ENCODE measurements at places on chromosomes 12 and 14.

- no peak for DNase-seq
Observed at GRCh38 chr12:106580671-106581508, 1.9 kb upstream of the RFX4 start.

- no peak for DNase-seq
Observed at GRCh38 chr12:5447320-5447719, 15.4 kb downstream of the NTF3 start.

DNA sequence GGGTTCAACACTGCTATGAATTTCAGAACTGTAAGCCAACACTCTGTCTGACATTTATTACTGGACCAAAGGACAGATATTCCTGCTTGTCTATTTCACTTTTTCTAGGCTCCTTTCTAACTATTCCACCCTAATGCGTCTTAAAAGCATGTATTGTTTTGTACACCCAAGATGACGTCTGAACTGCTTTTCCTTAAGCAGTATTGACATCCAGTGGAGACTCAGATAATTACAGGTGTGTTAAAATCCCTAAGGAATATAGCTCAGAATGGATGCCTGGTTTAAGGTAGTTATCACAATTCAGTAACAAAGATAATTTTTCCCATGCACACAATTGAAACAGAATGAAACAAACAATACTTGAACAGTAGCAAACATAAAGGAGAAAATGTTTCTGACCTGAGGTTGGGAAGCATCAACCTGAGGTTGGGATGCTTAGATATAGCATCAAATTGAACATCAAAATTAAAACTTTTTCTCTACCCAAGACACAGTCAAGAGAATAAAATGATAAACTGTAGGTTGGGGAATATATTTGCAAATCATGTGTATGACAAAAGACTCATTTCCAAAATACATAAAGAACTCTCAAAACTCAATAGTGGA, 93.7 kb upstream of the PTPRR start:
- DNase-seq: no peak

DNA sequence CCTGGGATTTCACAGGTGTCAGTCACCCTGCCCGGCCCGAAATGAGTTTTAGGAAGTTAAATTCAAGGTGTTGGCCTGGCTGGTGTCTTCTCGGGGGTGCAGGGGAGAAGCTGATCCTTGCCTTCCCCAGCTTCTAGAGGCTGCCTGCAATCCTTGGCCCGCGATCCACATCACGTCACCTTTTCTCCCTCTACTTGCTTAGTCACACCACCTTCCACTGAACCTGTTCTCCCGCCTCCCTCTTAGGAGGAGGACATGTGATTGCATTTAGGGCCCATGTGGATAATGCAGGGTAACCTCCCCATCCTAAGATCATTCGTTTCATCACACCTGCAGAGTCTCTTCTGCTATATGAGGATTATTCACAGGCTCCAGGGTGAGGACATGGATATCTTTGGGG, 25.4 kb upstream of the ATXN2 start:
- no peak for DNase-seq

DNA sequence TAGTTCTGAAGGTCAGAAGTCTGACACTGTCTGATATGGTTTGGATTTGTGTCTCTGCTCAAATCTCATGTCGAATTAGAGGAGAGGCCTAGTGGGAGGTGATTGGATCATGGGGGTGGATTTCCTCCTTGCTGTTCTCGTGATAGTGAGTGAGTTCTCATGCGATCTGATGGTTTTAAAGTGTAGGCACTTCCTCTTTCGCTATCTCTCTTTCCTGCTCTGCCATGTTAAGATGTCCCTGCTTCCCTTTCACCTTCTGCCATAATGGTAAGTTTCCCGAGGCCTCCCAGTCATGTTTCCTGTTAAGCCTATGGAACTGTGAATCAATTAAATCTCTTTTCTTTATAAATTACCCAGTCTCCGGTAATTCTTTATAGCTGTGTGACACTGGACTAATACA, 84.1 kb upstream of the TMTC1 start:
- DNase-seq: no peak

DNA sequence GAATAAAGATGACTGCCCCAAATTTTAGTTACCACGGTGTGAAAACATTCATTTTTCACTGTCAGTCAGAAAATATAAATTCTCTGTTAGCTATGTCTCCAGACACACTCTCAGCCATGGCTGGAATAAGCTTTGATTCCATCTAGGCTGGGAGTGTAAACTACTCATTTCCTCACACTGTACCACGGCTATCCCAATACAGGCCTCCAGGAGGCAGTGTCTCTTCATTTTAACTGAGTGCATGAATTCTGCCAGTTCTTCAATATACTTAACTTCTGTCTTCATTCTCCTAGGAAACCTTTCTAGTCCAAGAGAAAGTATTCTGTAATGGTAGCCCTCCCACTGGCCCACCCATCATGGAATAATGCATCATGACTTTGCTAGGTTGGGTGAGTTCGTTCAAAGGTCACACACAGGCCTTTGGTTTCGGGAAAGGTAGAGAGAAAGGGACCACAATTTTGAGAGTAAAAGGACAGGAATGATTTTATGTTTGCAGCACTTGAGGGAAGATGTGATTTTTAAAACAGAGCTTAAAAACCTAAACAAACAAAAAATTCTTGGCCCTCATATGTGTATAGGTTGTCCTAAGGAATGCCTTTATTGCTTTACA, 381.1 kb downstream of the SEC23A start:
- DNase-seq: peak; percentile 24

GRCh38 chr12:57124261-57124877, 3.9 kb upstream of the LRP1 start:
- peak; percentile 85 for DNase-seq

- DNase-seq: peak; percentile 41
Observed at GRCh38 chr12:53989227-53990113, 4.5 kb downstream of the HOXC10 start.

DNA sequence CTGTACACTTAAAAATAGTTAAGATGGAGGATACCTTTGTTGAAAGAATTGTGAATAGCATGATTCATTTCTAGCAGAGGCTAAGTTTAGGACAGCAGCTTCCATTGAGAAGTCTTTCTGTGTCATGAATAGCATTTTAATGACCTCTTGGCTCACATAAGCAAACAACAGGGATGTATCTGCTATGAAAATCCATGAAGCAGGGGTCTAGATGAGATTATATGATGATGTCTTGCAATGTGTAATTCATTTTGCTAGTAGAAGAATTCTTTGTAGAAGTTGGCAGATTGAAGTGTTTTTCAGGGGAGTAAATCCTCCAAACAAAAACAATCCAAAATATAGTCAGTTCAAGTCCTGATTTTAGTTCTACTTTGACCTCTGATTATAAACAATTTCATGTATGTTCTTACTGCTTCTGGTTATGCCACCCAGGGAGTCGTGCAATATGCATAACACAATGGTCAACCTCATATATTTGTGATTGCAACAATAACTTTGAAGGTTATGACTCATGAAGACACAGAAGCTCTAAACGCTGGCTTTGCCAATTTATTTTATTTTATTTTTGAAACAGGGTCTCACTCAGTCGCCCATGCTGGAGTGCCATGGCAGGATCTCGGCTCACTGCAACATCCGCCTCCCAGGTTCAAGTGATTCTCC, 6.9 kb upstream of the RD3L start:
- no peak for DNase-seq

DNA sequence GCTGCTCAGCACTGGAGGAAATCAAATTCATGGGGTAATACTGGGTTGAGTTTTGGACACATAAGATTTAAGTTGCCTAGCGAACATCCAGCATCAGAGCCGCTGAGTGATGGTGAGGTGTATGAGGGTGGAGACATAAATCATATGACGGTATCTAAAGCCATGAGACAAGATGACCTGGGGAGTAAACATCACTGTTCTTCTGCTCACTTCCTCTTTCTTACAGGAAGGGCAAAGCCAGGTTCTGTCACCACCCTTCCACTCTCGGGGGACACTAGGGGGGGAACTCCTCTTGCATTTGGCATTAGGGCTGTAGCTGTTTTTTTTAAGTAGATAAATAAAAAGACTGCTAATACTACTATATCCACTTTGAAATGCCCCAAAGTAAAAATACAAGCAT, 24.0 kb downstream of the PRDM4 start:
- no peak for DNase-seq

DNA sequence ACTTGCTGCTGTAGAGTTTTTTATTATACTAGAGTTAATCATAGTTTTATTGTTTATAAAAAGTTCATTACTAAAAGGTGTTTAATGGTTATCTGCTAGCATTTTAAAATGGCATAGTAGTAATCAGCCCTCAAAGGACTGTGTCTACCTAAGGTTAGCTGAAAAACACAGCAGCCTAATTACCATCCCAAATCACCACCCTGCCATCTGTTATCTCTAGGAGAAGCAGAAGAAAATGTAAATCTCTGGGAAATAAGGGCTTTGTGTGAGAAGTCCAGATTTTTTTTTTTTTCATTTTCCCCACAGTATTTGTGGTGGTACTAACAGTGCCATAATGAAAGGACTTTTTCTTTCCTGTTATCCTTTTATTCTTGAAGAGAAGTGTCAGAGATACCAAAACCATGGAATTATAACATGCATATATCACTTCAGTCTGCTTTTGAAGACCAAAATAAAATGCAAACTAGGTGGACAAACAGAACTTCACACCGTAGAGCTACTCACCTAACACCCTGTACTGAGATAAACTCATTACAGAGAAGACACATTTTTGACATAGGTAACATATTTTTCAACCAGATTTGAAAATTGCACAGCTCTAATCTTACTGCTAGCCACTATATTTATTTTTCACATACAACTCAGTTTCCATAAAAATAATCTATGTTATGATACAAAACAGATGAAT, 876.2 kb downstream of the C12orf50 start:
- no peak for DNase-seq

- DNase-seq: no peak
Observed at GRCh38 chr14:84236290-84236689, 1293.7 kb upstream of the FLRT2 start.

- no peak for DNase-seq
Observed at GRCh38 chr14:89374908-89375307, 42.1 kb downstream of the FOXN3 start.

- DNase-seq: no peak
Observed at GRCh38 chr12:124913474-124914391, 717 bp downstream of the UBC start.

DNA sequence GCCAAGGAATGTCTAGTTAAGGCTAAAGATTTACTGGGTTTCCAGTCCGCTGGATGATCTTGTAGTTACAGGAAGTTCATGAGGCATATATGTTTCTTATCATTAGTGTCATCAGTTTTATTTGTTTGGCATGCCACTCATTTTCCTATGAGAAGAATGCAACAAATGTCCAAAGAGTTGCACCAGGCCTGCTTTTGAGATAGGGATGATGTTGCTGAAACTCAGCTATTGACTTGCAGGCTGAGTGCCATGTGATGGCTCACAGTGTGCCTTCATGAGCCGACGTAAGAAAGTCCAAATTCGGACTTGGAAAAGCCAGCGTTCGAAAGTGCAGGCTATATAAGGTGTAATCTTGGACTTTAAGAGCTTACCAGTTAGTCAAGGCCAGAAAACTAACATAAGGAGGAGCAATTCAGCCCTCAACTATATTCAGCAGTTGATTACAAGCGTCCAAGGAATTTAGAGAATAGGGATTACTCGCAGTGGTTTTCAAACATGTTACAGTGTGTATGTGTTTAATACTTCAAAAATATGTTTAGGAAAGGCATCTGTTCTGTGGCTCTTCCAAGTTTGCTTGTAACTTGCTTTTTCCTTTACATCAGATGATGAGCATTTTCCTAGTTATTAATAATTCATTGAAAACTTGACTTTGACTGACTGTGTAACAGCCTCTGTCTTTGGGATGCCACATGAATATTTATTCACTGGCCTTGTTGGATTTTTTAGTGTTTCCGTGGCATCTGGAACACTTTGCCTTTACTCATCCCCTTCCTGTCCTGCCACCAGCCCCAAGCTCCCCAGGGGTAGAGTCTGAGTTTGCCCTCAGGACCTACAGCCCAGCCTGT, 101.3 kb downstream of the LGMN start:
- no peak for DNase-seq

DNA sequence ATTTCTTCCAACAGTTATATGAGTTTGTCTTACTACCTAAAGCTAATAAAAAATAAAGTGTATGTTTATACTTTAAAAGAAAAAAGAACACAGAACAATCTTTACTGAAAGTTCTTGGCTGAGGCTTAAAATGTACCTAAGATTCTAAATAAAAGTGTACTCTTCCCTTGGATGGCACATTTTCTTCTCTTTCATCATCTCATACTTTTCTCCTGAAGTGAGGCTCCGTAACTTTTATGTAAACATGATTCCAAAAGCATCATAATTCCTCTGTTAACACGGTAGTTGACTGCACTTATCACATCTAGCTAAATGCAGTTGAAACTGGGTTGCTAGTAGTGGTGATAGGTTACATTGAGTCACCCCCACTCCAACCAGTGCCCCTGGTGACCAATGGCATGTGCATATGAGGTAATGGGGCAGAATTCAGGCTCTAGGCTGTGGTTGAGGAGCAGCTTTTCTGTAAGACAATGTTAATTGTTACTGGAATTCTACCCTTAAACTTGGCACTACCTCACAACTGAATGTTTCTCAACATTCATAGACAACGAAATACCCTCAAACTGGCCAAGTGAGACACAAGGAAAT, 38.4 kb downstream of the WASHC3 start:
- no peak for DNase-seq

DNA sequence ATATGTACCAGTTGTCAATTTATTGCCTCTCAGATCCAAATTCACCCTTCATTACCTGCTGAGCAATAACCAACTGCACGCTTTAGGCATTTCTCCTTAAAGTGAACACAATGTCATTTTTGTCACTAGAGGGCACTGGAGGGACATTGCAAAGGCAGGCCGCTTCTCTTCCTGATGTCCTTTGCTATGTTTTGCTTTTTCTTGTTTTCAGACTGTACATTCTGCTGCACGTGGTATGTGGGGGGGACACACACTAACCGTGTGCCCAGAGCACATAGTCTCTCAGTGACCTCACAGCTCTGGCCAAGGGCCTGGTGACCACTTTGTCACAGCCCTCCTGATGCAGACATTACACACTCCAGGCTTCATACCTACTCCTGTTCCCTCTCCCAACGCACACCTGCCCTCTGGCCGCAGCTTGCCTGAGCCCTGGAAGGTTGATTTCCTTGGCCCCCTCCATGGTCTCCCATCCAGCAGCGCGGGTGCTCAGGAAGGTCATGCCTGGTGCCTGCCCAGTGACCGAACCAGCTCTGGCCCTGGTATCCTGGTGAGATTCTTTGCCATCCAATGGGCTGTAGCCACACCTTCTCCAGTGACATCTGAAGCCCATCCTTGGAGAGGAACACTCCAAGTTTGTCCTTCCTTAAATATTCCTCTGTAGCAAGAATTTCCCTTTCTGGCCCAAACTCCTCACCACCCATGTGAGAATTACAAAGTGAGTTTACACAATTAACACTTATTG, 39.9 kb downstream of the MYO1H start:
- DNase-seq: peak; percentile 45

- no peak for DNase-seq
Observed at GRCh38 chr12:8832500-8832899, 10.1 kb downstream of the A2ML1 start.

DNA sequence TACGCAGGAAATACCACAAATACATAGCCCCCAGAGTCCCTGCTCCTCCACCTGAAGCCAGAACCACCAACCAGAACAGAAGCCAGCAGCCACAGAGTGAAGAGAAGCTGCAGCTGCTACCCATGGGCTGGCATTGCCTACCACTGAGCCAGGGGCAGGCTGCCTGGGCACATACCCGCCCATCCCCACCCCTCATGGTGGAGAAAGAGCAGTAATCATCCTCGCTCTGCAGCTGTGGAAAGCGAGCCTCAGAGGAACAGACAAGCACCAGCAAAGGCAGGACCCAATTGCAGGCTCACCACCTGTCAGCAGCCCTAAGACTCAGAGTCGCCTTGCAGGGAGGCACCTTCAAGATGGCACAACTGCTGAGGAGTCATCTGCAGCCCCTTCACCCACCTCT, 11.2 kb upstream of the CD9 start:
- DNase-seq: no peak

- DNase-seq: no peak
Observed at GRCh38 chr12:96120359-96121100, 73.6 kb upstream of the ELK3 start.
